ENCODE measurements at places on chromosomes 13 and 19. TPM values are rescaled to one million over a fixed set of nuclear protein-coding genes. Genes with fewer than 3 reads are reported as not detected.

DMKN gene
- 449 TPM for total RNA-seq

SERP2 gene
- 3.6 TPM for total RNA-seq

TLE6 gene
- total RNA-seq, result not detected

EXOC3L2 gene
- total RNA-seq, result 0.95 TPM

METTL21C gene
- total RNA-seq, result not detected

OR7D2 gene
- total RNA-seq, result not detected

C13orf42 gene
- not detected for total RNA-seq

All from esophagus squamous epithelium (tissue), 5 donors.